ENCODE measurements at places on chromosomes 7 and 10.
A peak's percentile ranks its signal among the peaks of the same experiment; 100 is the strongest.

- DNase-seq, result no peak
Observed at GRCh38 chr10:125639846-125640245, 43.1 kb downstream of the TEX36 start.

GRCh38 chr7:2668401-2668800 lies 19.6 kb upstream of the AMZ1 start:
- peak; percentile 24 for DNase-seq

GRCh38 chr10:50497758-50498157 lies 126.0 kb downstream of the SGMS1 start:
- DNase-seq, result peak; percentile 71

- DNase-seq, result no peak
Observed at GRCh38 chr10:118209215-118209614, 132.9 kb downstream of the FAM204A start.

DNA sequence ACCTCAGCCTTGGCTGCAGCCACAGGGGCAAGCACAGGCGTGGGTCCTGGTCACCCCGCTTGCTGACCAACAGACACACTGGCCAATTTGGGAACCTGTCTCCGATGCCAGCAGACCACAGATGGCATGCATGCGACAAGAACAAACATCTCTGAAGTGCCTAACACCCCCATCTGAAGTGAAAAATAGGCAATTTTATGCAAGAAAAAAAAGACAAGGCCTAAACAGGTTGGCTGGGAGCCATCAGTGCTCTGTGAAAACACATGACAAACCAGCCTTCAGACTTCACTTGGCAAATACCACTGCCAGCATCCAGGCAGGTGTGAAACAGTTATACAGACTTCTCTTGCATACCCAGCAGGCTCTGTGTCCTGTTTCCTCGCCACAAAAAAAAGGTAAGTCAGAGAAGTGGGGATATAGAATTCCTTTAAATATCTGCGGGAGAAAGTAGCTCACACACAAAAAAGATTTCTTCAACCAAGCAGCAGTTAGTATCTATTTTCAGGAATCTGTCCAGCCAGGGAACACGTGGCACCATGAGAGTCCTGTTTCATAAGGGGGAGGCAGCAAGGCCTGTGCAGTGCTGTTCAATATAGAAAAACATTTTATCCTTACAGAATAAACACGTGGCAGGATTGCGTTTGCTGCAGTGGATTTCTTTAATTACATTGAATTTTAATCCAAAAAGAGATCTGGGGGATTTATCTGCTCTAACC lies 293.4 kb upstream of the MKLN1 start:
- DNase-seq, result no peak

- DNase-seq, result peak; percentile 63
Observed at GRCh38 chr10:49138361-49138891, 4.6 kb upstream of the FAM170B start.

- DNase-seq, result peak; percentile 67
Observed at GRCh38 chr10:96642973-96643372, 56.2 kb upstream of the TM9SF3 start.

DNA sequence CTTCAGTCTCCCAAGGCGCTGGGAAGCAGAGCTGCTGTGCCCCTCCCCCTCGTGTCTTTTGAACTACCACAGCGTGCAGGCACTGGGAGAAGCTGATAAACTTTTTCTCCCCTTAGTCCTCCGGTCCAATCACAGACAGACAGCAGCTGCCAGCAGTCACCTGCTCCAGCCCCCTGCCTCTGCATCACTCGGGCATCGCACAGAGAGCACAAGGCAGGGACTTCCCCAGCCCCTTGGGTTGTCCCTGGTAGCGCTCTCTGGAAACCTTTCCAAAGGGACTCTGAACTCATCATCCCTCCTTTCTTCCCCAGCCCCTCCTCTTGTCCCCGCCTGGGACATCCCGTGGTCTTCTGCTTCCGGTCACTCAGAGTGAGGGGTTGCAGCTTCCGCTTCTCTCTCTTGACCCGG lies 1.4 kb upstream of the NEUROG3 start:
- no peak for DNase-seq

DNA sequence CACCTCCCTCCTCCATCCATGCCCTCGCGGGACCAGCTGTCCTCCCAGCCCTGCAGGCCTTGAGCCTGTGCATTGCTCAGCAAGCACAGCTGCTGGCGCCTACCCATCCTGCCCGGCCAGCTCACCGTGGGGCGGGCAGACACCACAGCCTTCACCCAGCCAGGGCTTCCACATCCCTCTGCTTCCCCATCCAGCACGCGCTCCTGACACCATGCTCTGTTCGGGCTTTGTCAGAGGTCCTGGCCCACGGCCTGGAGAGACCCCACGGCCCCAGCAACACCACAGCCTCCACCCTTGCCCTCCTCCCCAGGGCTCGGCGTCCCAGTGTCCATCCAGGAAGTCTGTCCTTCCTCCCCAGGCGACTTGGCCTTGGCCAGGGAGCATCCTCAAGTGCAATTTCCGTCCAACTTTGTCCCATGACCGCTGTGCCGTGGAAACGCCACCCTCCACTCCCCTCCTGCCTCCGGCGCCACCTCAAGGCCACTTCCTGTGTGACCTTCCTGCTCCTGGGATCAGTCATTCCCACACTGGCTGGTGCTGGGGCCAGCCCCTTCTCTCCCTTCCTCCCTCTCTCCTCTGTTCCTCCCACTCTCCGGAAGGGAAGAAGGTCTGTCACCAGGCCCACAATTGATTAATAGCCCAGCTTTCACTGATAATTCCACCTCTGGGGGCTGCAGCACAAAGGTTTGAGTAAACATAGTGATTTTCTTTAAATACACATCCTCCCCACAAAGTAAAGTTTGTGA lies 71.5 kb upstream of the SMNDC1 start:
- no peak for DNase-seq

DNA sequence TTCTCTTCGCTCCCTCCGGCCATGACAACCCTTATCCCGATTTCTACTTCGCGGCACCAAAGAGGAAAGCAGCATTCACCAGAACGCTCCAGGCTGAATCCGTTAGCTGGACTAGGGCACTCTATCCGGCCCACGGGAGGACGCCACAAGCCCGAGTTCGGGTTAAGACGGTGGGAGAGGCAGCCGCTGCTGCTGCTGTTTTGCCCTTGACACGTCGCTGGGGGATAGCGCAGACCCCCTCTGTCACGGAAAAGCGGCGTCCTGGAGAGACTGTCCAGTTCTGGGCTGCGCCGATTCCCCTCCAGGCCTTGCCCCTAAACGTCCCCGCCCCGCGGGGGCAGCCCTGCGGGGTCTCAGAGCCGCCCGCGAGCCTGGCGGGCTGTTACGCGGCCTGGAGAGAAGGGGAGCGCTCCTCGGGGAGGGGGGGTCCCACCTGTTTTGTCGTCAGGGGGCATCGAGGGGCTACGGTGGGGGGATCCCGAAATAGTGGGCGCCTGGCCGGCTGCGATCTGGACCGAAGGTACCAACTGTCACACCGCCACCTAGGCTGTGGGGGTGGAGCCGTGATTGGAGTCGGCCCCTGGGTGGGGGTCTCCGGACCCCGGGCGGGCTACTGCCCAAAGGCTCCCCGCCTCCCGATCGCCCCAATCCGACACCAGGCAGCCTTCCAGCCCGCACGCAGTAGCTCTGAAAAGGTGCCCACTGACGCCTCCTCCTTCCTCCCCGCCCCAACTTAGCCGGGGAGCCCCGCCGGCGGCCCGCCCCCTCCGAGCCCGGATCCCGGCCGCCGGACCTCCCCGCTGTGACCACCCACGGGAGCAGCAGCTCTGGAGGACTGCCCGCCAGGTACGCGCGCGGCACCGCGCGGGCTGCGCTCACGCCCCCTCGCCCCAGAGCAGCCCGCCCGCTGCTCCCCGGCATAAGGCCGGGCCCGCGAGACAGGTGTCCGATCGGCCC lies 772 bp downstream of the SGMS1 start:
- DNase-seq, result peak; percentile 63

GRCh38 chr10:14547816-14548215 lies 217.1 kb upstream of the FRMD4A start:
- DNase-seq, result peak; percentile 32

DNA sequence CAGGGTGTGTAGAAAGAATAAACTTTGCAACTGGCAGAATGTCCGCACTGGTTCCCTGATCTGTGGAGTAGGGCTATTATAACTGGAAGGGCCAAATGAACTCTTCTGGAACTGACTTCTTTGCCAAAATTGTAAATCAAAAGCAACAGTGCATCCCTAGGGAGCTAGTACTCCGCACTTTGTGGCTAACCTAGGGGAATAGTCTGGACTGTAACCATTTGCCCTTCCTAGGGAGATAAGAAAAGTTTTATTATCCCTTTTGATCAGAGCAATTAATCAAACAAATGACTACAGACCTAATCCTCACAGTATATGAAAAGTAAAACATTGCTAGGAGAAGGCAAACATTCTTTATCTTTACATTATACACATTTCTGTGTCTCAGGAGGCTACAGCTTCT lies 45.5 kb upstream of the STEAP1B start:
- DNase-seq, result no peak

DNA sequence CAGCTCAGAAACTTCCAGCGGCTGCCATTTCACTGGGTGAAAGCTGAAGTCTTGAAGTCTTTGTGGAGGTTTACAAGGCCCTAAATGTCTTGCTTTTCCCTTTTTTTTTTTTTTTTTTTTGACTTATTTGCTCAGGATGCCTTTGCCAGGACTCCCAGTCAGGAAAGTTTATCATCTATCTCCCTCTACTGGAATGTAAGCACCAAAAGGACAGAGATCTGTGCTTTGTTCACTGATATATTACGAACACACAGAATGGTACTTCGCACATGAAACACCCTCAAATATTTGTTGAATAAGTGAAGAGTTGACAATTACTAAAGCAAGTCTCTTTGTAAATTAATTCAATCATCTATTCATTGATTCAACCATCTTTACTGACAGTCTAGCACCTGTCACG lies 23.2 kb downstream of the ABCB4 start:
- DNase-seq, result no peak

DNA sequence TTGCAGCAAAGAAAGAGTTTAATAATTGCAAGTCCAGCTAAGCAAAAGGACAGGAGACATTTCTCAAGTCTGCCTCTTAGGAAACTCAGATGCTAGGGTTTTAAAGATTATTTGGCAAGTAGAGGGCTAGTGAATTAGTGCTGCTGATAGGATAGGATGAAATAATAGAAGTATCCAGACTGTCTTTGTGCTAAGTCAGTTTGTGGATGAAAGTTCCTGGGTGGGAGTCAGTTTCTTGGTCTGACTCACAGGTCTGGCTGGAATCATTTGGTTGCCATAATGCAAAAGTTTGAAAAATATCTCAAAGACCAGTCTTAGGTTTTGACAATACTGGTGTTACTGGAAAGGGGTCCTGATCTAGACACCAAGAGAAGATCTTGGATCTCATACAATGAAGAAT lies 42.6 kb upstream of the INHBA start:
- DNase-seq, result no peak

GRCh38 chr7:22561321-22561811 lies 61.4 kb upstream of the STEAP1B start:
- DNase-seq, result peak; percentile 100

- DNase-seq, result peak; percentile 51
Observed at GRCh38 chr10:89845541-89846280, 144.3 kb downstream of the KIF20B start.

GRCh38 chr10:133415752-133416151 lies 8.7 kb downstream of the SPRN start:
- DNase-seq, result no peak

All from ELR (cell line).